ENCODE measurements at places on chromosomes 16 and 17.

GRCh38 chr17:66714046-66715023 lies 120.6 kb upstream of the CACNG5 start:
- no peak for DNase-seq

GRCh38 chr17:81139428-81139827 lies 25.9 kb upstream of the PVALEF start:
- DNase-seq, result no peak

GRCh38 chr16:81461243-81461642 lies 16.6 kb downstream of the CMIP start:
- DNase-seq, result no peak

- DNase-seq, result no peak
These were observed 3.4 kb downstream of the CA7 start for GRCh38 chr16:66847533-66848067.

GRCh38 chr17:67582673-67583081 lies 135.1 kb upstream of the NOL11 start:
- DNase-seq, result no peak

- DNase-seq, result no peak
These were observed 207.7 kb upstream of the CHMP6 start for GRCh38 chr17:80783971-80784370.

Data from AML-193 (cell line).